ENCODE measurements at places on chromosomes 16 and 17.

- DNase-seq, result no peak
Observed at GRCh38 chr17:81428948-81429774, 33.9 kb downstream of the BAHCC1 start.

GRCh38 chr16:15900901-15901500 lies 12.6 kb upstream of the CEP20 start:
- DNase-seq, result no peak

DNA sequence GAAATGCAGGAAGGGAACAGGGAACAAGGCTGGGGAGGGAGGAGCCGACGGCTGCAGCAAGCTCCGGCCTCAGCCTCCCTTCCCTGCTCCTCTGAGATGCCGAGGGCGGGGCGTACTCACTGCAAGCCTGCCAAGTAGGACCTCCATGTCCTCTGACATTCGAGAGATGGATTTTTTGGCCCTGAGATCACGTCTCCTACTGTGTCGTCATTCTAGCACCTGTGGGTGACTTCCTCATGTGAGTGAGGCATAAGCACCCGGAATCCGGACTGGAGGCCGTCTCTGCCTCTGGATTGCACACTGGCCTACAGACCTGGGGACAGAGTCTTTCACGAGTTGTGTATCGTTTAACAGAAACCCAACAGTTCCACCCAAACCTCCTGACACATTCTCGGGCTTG lies 14.5 kb downstream of the MRM3 start:
- DNase-seq, result no peak

DNA sequence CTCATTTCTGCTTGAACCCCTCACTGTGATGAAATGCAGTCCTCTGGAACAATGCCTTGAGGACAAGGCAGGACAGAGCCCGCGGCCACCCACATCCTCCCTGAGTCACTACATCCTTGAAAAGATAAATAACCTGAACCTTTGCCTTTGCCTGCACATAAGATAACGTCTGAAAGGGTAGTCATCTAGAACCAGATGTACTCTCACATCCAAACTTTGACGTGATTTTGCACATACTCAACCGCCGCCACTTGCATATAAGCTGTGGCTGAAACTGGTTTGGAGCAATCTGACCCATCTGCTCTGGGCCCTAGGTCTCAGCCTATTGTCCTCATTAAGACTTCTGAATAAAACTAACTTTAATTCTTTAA lies 252.1 kb downstream of the PHKB start:
- DNase-seq, result no peak

- no peak for DNase-seq
Observed at GRCh38 chr17:1030684-1031532, 34.0 kb downstream of the TIMM22 start.

DNA sequence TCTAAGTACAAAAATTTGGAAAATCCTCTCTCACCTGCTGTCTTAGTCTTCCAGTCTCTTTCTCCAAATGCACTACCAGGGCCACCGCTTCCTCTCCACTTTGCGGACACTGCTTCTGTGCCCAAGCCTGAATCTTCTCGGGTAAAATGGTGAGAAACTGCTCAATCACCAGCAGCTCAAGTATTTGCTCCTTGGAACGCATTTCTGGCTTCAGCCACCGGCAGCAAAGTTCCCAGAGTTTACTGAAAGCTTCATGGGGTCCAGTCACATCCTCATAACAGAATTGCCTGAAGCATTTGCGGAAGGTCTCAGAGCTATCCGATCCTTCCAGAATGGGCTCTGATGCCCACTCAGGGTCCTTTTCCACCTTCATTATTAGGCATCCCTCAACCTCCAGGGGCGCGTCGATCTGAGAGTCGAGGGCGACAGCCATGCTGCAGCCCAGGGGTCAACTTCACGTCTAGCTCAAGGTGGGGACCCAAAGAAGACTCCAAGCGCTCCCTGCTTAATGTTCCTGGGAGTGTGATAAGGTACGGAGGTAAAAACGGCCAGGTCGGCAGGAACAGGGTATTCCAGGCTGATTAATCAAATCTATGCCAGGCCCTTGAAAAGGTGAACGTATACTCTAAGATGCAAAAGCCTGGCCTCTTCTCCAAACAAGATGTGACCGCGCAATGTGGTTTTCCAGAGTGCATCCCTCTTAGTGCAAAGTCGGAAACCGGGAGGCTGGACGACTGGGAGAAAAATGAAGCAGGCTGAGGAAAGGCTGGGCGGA lies 763 bp downstream of the ZKSCAN2 start:
- no peak for DNase-seq

DNA sequence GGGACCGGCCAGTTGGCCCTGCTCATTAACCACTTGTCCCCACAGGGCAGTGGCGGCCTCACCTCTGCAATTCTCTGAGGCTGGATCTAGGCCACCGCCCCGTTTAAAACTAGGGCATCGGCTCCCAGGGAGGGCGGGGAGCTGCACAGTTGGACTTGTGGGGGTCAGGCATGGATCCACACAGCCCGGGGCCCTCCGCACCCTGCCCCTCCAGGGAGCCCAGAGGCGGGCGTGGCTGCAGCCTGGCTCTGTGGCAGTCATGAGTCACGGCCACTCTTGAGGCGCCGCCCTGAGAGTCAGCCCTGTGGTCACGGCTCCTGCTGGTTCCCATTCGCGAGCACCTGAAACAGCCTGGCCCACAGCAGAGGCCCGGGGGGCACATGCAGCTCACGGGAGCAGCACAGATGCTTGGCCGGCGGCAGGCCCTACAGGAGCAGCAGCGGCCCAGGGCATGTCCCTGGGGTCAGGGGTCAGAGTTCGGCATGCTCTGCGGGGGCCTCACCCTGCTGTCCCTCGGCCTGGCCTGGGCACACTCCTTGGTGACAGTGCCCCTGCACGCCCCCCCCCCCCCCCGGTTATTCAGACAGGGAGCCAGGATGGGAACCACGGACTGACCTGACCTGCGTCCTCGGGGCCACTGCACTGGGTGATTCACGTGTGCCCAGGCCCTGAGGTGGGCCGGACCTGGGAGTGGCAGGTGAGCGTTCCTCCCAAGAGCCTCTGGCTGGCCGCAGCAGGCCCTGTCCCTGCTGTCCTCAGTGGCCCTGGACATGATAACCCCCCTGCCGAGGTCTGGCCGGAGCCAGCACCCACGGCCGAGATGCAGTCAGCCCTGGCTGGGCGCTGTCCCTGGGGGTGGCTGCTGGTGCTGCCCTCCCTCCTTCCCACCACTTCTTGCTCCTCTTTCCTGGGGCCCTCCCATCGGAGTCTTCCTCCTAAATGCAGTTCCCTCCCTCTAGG lies 8.2 kb downstream of the CAPN15 start:
- no peak for DNase-seq

DNA sequence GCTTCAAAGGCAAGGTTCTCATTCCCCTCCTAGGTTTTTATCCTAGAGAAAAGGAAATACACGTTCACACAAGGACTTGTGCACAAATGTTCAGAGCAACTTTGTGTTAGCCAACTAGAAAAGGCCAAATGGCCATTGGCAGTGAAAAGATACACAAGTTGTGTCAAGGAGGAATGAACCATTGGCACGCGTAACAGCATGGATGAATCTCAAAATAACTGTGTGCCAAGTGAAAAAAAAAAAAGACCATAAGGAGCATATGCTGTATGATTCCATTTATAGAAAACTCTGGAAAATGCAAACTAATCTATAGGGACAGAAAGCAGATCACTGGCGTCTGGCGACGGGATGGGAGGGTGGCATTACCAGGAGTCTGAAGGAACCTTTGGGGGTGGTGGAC lies 333.8 kb downstream of the SNX29 start:
- no peak for DNase-seq

DNA sequence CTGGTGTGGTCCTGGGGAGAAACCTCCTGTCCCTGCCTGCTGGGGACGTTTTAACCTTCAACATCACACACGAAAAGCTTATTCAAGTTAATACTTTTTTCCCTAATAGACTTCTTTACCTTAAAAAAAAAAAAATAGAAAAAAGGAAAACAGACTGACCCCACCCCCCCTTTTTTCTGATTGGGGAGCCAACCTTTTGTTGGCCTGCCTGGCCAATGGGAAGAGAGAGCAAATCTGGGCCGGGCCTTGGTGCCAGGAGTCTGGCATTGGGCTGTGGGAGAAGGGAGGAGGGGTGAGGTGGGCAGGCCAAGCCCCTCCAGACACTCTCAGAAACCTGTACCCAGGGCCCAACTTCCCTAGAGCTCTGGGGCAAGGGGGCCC lies 3.0 kb downstream of the CBX8 start:
- DNase-seq, result no peak

DNA sequence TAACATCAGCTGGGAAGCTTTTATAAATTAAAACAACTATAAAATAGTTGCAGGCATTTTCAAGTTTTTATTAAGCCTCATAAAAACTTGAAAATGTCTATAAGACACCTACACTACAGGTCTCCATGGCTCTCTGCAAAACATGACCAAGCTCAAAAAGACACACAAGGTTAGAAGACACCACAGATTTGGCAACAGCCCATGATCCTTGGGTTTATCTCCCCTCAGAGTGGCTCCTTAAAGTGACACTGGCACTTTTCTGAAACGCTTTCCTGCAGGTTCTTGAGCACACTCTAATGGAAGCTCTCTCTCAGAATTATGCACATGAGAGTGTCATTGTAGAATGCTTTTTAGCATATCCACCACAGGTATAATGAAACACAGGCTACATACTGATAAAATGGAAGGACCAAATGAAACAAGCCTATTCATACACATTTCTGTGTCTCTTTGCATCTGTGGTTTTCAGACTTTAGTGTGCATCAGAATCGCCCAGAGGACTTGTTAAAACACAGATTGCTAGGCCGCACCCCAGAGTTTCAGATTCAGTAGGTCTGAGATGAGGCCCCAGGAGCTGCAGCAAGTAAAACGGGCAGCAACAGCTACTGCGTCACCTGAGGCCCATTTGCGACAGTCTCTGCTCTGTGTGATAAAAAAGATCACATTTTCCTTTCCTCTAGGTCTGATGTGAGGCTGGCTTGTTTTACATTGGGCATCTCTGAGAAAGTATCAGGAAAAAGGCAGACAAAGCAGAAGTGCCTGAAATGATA lies 75.0 kb upstream of the WSB1 start:
- DNase-seq, result no peak

- DNase-seq, result no peak
Observed at GRCh38 chr16:31351246-31351941, 3.6 kb upstream of the ITGAX start.

DNA sequence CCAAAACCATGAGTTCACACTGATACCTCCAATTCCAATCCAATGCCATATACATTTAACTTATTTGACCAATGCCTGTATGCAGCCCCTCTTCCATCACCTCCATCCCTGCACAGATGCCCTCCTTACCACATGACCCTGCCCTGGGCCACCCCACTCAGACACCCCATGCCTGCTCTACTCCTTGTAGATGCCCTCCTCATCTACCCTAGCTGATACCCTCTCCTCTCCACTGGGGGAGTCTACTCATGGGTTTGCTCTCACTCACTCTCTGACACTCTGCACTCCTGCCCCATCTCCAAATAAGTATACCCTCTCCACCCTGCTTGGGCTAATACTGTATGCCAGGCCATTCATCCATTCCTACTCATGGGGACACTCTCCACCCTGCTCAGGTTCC lies 16.0 kb upstream of the CMTM4 start:
- no peak for DNase-seq

DNA sequence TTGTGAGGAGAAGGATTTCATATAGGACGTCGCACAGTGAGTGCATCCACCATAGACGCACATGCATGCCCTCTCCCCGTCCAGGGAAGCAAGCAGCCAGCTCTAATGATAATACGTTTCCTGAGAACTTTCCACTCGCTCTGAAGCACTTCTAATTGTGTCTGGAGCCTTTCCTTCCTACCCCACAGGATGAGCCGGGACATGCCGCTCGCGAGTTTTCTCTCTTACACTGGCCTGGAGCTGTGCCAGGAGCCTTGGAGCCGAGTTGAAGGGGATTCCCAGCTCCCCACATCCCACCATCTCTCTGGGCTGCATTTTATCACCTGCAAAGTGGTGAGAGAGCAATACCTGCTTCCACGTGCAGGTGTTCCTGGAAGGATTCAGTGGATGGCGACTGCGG lies 368.1 kb downstream of the C16orf95 start:
- no peak for DNase-seq

DNA sequence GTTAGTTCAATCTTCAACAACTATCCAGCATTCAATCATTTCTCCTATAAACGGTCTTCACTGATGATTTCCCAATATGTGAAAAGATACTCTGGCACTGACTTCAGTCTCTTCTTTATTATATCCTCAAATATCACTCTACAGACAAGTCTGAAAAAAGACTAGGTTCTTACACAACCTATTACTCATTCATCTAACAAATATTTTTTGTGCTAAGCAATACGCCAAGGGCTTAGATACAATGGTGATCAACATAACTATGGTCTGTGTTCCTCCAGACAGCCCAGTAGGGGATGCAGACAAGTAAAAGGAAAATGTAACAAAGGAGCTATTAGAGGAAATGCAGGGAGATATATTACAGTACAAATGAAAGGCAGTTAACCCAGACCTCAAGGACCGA lies 63.9 kb downstream of the MYO1D start:
- DNase-seq, result no peak

GRCh38 chr16:49883076-49884014 lies 27.4 kb upstream of the ZNF423 start:
- no peak for DNase-seq

DNA sequence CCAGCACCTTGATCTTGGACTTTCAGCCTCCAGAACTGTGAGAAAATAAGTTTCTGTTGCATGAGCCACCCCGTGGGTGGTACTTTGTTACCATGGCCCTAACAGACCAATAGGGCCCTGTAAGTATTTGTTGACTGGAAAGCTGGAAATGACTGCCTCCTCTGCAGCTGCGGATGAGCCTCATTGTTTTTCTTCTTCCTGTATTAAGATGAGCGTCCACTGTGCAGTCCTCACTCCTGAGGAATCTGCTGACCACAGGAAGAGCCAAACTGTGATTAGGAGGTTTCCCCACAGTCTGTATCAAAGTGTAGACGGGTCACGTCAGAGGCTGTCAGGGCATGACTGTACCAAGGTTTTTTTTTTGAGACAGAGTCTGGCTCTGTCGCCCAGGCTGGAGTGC lies 12.2 kb upstream of the AKTIP start:
- no peak for DNase-seq

DNA sequence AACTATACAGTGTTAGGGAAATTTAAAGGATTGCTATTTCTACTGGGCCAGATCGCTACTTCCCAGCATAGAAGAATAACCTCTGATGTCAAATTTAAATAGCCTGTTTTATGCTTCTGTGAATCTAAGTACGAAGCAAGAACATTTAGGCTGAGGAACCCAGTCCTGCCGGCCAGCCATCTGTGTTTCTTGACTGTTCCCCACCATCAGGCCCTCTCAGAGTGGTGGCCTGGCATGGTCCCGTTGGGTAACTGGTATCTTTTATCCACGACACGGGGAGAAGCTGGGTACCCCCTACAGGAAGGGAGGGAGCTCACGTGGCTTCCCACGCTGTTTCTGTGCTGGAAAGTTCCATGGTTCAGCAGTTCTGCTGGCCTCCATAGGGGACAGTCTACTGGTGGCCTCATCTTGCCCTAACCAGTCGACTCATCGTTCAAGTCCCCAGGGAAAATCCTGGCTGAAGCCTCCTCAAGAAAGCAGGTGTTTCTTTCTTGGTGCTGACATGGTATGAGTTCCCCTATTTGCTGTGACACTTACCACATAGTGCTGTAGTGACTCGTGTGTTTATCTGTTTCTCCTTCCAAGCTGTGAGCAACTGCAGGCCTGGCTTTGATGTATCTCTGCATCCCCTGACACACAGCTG lies 201.7 kb upstream of the NLRP1 start:
- no peak for DNase-seq

- DNase-seq, result no peak
Observed at GRCh38 chr16:59892376-59892775, 1158.3 kb upstream of the GOT2 start.

All from activated effector memory CD4-positive, alpha-beta T cell treated with Interleukin-2 at 50 U/mL for 16 hours (primary cell).